ENCODE measurements at places on chromosomes 4 and X.

- no peak for ATAC-seq
These were observed 613 bp downstream of the FGF13 start for GRCh38 chrX:138710866-138711341.

DNA sequence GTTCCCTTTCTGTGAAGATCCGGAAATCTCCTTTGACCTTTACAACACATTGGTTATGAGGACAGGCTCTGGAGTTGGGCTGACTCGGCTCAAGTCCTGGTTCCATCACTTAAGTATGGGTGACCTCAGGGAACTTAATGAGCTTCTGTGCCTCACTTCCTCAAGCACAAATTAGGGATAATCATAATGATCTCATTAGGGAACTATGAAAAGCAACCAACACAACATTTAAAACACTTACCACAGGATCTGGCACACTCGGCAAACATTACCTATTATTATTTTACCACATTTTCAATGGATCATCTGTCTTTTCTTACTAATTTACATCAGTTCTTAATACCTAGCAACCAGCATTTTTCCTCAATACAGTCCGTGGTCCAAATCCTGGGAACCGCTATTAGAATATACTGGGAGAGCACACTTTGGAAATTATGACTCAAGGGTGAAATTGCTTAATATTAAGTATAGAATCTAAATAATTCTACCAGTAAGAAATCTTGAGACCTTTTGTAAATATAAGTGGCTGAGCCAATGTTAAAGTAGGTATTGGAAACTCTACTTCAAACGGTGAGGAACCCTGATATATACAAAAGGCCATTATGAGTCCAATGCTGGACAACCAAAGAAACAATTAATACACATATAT is 19.6 kb downstream of the ADGRA3 start:
- no peak for ATAC-seq

GRCh38 chrX:103864886-103865534 is 33.0 kb upstream of the RAB9B start:
- no peak for ATAC-seq

- no peak for ATAC-seq
These were observed 82.9 kb upstream of the NLGN4X start for GRCh38 chrX:6311540-6311939.

DNA sequence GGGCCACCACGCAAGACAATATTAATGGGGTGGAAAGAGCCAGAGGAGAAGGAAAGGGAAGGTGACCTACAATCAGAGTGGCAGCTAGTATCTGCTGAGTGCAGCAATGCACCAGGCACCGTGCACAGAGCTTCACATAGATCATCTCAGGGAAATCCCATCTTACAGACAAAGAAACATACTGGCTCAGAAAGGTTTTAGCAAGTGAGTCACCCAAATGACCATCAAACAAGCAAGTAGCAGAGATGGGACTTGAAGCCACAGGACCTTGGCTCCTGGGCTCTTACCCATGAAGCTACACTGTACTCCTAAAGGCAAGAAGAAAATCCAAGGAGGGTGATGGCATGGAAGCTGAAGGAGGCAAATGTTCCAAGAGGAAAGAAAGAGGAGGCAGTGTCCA is 6.8 kb downstream of the ANXA5 start:
- ATAC-seq, result no peak

GRCh38 chr4:136558940-136559494 is 973.3 kb downstream of the PCDH18 start:
- peak; percentile 20 for ATAC-seq

Measured in stimulated activated memory B cell treated with anti-CD40 and anti-IgM and Interleukin-4, amounts not matched to agents 10 μg/mL and 1 μg/mL and 100 μg/mL, for 72 hours (primary cell).